SJCRH30 (cell line): ENCODE measurements at places on chromosomes 6 and 20. TPM values are rescaled to one million over a fixed set of nuclear protein-coding genes. Genes with fewer than 3 reads are reported as not detected.
A peak's percentile ranks its signal among the peaks of the same experiment; 100 is the strongest.

DNA sequence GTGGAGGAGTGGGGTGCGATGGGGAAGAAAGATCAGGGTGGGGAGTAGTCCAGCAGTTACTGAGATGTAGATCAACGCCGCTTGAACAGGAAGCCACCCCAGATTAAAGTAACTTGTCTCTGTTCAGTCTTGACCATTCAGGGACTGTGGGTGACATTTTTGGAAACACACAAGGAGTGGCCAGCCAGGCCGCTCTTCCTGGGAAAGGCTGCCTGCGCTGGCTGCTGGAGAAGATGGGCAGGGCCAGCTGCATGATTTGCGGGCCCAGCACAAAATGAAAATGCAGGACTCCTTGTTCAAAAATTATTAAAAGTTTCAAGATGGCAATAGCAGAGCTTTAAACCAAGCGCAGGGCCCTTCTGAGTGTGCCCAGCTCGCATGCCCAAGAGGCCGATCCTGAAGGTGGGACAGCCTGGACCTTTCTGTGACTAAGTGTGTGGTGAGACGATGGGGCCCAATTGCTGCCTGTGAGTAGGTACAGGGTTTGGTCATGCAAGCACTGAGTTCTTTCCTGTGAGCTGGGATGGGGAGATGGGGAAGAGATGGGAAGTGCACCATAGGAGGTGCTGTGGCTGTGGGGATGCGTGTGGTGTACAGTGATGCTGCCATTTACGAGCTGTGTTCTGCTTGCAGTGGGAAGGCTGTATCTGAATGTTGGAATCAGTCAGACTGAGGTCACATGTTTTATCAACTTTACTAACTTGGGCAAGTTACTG is 51.3 kb downstream of the DAAM2 start:
- DNase-seq, result peak; percentile 80

DNA sequence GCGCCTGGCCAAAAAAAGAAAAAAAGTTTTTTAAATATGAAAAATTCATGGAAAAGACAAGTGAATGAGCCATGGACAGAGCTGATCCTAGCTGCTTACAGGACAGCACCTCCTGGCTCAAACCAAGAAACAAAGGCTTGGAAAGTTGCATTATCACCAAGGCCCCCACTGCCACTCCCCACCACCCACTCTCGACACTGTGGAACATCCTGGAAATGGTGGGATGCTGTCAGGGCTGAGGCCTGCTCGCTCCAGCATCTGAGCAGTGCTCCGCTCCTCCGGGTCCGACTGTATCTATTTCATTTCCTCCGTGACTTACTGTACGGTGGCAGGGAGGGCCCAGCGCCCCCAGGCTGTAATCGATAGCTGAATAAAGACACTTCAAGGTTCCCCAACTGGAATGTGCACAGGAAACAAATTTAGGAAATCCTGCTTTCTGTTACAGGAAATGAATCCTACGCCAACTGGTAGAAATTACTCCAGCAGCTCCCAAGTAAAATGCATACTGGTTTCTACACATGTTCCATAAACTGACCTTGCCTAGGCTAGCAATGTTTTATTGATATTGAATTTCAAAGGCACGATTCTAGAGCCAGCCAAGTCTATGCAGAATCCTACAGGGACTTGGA is 109.5 kb upstream of the NFATC2 start:
- DNase-seq, result no peak

DNA sequence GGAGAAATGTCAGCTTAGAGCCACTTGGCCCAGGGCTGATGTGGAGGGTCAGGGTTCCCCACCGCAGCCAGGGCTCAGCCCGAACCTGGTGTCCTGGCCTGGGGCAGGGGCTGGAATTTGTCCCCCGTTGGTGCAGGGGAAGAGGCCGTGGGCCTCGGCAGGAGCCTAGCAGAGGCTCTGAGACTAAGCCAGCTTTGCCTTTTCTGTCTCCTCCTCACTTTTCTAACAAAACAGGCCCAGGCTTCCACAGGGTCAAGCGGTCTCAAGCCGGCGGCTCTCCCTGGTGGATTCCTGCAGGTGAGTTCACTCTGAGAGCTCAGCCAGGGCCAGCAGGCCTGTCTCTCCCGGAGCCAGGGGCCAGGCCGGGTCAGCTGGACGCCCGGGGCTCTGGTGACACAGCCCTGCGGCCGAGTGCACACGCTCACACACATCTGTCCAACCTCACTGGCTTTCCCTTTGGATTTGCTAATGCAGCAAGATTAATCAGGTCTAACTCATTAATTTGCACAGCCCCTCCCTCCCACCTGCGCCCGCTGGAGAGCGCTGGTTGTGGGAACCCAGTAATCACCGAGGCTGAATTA is 2.9 kb upstream of the CHRNA4 start:
- DNase-seq, result no peak

- DNase-seq, result no peak
Observed at GRCh38 chr6:125194941-125195340, 41.4 kb downstream of the TPD52L1 start.

GRCh38 chr20:34262488-34263288 is 21.5 kb downstream of the ASIP start:
- DNase-seq, result no peak

The ME1 gene
- total RNA-seq, result not detected in 2 replicates
